ENCODE measurements at places on chromosomes 4 and X.

- no peak for DNase-seq
Measured at GRCh38 chrX:12896935-12897334, 9.5 kb upstream of the TLR8 start.

DNA sequence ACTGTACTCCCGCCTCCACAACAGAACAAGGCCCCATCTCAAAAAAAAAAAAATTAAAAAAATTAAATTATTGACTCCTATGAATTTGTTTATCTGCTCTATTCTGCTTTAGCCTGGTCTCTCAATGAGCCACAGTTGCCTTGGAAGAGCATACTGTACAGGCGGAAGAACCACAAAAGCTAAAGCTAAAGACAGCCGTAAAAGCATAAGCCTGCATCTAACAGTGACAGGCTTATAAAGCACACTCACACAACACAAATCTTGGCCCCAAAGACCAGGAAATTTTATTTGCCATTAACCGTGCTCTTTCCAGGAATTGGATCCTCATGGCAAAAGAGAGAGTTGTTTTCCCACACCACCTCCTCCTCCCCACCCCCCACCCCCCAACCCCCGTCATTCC, 53.5 kb upstream of the KLF3 start:
- DNase-seq, result no peak

DNA sequence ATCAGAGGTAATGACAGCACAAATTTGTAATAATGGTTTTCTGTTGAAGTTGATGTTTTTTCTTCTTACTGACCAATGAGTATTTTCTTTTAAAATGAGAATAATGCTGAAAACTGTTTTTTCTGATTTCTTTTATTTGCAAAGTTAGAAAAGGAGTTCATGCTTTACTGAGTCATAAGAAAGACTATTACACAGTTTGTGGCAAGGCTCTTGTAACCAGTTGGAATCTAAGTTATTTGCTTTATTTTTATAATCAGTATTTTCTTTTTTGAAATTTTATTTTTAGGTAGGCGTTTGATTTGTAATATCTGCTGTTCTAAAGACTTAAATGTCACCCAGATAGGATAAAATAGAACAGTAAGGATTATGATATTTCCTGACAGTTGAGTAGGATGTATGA, 25.5 kb downstream of the ANAPC4 start:
- no peak for DNase-seq

GRCh38 chrX:70998411-70999027, 67.6 kb upstream of the SLC7A3 start:
- no peak for DNase-seq

Data from SW 1271 (cell line).